Eye (tissue), 1 donor: ENCODE measurements at places on chromosomes 12 and 14.

DNA sequence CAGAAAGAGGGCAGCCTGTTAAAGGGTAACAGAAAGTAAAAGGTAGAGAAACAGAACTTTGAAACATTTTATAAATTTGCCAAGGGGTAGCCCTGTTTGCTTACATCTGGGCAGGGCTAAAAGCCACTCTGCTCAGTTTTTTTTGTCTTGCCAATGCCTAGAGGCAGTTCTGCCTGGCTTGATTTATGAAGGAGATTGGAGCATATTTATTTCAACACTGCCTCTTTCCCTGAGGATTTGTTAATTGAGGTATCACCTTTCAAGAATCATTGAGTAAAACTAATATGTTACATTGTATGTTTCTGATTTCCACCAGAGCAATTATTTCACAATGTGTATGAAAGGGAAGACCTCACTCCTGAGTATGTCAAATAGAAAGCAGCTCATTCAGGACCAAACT lies 160.8 kb downstream of the GXYLT1 start:
- DNase-seq, result peak; percentile 22

DNA sequence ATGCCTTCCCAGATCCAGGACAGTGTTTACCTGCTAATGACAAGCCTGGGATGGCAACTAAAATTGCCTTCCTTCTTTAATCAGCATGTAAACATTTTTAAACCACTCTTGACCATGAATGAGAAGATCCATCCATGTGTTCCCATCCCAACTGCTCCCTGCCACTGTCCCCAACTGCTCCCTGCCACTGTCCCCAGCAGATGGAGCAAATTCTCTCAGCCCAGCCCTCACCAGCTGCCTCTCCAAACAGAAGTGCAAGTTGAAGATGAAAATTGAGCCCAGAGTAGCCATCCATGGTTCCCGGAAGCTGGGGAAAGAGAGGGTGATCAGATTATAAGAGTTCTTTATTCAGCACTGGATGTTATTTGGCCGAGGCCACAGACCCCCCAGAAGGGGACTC lies 133.1 kb downstream of the SLC15A4 start:
- DNase-seq, result peak; percentile 15

- DNase-seq, result no peak
Observed at GRCh38 chr12:55934773-55935172, 3.8 kb downstream of the DGKA start.

DNA sequence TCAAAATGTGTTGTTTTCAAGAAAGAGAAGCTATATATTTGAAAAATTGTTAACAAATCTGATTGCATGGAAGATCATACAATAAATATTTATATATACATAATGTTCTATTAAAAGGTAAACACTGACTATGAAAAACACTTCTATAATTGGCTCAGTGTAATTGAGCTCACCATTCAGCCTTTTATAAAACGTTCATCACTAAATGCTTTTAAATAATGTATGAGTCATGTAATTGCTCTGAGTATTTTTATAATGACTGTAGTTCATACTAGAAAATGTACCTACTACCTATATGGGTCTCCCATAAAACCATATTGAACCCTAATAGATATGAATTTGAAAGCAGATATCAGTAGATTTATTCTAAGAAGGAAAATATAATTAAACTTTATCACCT lies 240.4 kb upstream of the MGAT4C start:
- no peak for DNase-seq

DNA sequence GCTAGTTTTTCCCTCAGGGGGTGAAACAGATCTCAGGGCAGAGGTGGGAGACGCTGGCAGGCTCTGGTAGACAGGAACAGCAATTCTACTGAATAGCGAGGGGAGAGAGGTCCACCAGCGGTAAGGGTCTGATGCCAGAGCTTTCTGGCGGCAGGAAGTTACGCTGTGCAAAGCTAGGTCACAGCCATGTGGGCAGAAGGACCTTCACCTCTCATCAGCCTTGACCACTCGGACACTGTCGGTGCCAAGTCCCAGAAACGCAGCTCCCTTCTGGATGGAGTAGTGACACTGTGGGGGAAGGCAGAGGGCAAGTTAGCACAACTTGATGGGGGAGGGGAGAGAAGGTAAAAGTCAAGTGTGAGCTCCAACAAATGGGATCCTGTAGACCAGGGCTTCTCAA lies 10.3 kb upstream of the ZNF740 start:
- DNase-seq, result no peak

DNA sequence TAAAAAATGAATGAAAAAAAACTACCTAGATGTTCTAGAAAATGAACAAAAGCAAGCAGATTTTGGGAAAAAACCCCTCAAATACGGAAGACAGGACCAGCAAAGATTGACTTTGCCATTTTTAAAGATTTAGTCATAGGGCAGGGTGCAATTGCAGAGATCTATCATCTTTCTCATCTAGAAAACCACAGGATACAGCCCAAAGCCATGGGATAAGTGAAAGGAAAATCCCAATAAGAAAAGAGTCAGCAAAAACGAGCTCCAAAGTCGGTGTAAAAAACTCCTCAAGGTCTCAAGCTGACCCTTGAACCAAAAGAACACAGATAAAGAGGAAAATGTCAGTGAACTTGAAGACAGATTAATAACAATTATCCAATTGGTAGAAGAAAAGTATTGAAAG lies 28.0 kb downstream of the CEP290 start:
- DNase-seq, result no peak

DNA sequence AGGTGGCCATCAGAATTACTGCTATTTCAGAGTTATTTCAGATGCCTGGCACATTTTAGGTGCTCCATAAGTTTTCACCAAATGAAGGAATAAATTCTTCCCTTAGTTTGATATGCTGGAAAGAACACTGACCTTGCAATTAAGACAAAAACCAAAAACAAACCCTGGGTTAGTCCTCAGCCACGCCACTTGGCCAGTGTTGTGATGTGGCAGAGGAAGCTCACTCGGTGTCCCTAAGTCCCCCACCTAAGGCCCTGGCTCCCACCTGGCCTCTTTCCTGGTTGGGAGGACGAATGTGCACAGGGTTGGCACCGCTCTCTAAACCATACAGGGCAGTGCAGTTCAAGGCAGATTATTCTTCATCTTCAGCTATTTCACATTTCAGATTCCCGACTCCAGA lies 13.7 kb upstream of the FGF23 start:
- DNase-seq, result no peak

DNA sequence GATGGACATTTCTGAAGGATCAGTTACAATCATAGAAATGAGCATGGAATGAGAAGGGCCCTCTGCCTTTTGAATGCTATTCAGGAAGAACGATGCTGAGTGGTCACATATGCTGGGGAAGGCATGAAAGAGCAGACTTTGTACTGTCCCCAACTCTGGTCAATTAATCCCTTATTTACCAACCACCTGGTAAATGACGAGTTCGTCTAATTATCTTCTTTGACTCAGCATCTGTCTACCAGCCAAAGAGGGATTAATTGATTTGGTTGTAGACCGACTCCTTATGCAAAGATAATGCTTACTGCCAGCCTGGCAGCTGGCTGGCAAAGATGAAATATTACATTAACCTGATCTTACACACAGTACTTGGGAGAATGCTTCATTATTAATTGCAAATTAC lies 152.2 kb downstream of the CHST11 start:
- DNase-seq, result peak; percentile 56

DNA sequence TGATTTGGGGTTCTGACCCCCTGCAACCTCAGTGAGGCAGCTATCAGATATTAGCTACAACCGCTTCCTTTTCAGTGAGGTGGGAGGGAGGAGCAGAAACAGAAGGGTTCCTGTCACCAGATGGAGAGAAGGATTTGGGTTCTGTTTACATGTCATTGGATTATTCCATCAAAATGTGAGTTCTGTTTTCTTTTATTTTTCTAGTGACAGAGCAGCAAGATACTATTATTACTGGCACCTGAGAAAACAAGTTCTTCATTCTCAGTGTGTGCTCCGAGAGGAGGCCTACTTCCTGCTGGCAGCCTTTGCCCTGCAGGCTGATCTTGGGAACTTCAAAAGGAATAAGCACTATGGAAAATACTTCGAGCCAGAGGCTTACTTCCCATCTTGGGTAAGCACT lies 52.8 kb downstream of the FRMD6 start:
- DNase-seq, result no peak

- no peak for DNase-seq
Observed at GRCh38 chr14:46571970-46572369, 79.6 kb downstream of the RPL10L start.

DNA sequence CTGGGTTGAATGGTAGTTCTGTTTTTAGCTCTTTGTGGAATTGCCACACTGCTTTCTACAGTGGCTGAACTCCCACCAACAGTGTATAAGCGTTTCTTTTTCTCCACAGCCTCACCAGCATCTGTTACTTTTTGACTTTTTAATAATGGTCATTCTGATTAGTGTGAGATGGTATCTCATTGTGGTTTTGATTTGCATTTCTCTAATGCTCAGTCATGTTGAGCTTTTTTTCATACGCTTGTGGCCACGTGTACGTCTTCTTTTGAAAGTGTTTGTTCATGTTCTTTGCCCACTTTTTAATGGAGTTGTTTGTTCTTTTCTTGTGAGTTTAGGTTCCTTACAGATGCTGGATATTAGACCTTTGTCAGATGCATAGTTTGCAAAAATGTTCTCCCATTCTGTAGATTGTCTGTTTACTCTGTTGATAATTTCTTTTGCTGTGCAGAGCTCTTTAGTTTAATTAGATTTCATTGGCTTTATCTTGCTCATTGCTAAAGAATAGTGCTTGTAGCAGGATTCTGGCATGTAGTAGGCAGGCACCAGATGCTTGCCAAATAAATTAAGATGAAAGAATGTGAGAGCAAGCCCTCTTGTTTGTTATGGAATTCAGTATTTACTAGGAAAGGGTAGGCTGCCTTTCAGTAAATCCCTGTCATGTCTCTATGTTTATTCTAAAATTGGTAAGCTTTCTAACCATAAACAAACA lies 86.8 kb downstream of the PDE3A start:
- DNase-seq, result no peak

DNA sequence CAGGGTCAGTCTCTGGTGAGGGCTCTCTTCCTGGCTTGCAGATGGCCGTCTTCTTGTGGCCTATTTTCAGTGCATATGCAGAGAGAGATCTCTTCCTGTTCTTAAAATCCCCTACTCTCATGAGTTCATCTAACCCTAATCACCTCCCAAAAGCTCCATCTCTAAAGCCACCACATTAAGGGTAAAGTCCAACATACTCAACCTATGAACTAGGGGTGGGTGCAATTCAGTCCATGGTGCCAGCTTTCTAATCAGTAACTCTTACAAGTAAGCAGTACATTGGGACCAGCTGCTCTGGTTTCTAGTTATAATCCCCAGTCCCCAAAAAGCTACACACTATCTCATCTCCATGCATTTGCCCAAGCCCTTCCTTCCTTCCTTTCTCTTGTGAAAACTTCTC lies 365.1 kb downstream of the MED13L start:
- DNase-seq, result no peak

GRCh38 chr14:74490486-74490885 lies 2.6 kb downstream of the NPC2 start:
- no peak for DNase-seq

DNA sequence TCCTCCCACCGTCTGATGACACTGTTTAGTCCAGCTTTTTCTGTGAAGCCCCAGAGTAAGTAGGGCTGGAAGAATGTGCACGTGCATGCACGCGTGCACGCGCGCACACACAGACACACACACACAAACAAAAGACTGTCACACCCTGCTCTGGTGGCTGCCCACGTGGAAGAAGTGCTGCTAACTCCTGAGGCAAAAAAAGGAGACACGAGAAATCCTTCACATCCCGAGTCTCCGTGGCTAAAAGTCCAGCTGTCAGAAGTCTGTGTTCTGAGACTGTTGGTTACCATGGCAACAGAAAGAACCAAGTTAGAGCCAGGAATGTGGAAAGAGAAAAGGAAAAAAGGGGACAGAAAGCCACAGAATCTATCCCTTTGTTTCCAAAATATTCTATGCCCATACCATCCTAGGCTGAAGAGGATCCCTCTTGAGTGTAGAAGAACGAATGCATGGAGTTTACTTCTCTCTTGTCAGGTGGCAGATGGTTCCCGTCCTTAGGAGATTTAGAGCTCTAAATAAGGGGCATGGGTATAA lies 1.6 kb upstream of the C12orf71 start:
- peak; percentile 85 for DNase-seq

DNA sequence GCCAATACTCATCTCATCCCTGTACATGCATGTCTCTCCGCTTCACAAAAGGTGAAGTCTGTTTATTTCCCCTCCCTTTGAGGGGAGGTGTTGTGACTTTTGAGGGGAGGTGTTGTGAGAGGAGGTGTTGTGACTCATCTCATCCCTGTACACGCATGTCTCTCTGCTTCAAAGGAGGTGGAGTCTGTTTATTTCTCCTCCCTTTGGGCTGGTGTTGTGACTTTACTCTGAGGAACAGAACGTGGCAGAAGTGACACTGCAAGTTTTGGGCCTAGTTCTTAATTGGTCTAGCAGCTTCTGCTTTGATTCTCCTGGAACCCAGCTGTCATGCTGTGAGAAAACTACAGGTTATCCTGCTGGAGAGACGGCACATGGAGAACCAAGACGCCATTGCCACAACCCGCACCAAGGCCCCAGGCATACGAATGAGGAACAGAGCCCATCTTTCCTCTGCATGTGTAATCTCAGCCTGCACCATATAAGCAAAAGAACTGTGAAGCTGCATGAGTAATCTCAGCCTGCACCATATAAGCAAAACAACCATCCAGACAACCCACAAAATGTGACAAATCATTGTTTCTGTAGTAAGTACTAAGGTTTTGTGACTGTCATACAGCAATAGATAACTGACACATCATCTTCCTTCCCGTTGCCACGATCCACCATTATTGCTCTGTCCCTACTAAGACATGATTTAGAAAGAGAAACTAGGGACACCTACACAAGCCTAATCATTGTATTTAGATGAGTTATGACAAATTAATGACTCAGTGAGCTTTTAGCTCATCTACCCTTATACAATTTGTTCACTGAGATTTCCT lies 30.0 kb downstream of the GALNT4 start:
- DNase-seq, result no peak

- no peak for DNase-seq
Observed at GRCh38 chr12:85849344-85849743, 13.1 kb upstream of the RASSF9 start.

GRCh38 chr12:120132863-120133385 lies 16.4 kb upstream of the RAB35 start:
- no peak for DNase-seq

DNA sequence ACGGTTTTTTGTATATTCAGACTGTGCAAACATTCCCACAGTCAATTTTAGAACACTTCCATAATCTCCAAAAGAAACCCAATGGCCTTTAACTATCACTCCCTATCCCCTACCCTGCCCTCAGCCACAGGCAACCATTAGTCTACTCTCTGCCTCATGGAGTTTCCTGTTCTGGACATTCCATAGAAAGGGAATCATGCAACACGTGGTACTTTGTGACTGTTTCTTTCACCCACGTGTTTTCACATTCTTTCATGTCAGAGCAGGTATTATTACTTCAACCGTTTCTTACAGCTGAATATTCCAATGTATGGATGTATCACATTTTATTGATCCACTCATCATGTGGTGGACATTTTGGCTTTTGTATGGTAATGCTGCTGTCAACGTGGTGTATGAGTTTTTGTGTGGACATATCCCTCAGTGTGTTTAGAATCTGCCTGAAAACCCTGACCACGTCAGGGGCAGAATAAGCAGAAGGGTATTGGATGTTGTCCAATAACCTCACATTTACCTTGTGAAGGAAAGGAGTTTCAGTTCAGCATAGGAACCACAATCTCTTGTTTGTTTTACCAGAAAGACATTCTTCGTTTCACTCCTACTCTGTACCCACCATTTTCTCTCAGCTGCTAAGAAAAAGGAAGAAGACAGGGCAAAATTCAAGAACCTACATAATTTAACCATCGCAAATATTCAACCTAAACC lies 107.5 kb upstream of the DYRK2 start:
- DNase-seq, result no peak
